ENCODE measurements at places on chromosomes 7 and 10.

GRCh38 chr10:131949041-131949862 is 32.5 kb downstream of the BNIP3 start:
- DNase-seq: no peak

- DNase-seq: no peak
Measured at GRCh38 chr7:55440040-55440690, 75.0 kb downstream of the LANCL2 start.

- DNase-seq: peak; percentile 70
Measured at GRCh38 chr7:101717628-101718357, 88.7 kb upstream of the MYL10 start.

DNA sequence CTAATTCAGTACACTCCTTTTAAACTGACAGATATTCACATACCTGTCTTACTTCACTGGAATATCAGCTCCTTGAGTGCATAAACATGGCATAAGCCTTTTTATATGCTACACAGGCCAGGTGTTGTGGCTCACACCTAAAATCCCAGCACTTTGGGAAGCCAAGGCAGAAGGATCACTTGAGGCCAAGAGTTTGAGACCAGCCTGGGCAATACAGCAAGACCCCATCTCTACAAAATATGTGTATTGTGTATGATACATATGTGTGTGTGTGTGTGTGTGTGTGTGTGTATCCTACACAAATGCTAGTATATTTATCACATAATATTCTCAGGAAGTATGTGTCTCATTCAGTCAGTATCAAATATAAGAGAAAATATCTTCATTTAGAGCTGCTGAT is 45.3 kb downstream of the DNAJC12 start:
- DNase-seq: no peak

DNA sequence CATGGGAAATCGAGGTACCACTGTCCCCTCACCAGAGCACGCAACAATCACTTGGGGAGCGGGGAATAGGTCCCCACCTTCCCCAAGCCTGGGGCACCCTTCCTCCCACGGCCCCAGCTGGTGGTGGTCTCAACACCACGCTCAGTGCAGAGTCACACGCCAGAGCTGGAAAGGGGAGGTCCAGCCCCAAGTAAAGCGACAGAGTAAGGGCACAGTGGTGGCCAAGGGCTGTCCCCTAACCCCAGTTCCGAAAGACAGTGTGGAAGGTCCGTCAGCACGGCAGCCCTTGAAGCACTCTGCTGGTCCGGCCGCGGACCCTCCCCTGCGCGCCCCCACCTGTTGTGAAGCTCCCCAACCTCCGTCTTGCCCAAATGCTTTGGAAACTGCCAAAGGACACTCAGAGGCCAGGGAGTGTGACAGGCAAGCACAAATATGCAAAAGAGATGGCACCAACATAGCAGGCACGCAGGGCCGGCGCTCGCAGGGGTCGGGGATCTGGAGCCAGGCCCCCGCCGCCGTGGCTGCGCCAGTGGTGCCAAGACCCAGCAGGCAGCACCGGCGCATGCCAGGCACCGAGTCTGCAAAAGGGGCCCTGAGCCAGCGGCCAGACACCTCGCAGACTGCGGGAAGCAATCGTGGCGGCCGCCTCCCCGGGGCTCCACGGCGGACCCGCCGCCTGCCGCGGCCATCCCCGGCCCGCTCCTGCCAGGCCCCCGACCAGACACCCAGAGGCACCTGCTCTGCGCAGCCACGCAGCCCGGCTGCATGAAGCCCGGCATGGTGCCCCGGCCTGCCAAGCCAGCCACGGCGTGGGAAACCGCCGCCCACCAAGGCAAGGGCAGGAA is 51.6 kb upstream of the SRRM3 start:
- no peak for DNase-seq

DNA sequence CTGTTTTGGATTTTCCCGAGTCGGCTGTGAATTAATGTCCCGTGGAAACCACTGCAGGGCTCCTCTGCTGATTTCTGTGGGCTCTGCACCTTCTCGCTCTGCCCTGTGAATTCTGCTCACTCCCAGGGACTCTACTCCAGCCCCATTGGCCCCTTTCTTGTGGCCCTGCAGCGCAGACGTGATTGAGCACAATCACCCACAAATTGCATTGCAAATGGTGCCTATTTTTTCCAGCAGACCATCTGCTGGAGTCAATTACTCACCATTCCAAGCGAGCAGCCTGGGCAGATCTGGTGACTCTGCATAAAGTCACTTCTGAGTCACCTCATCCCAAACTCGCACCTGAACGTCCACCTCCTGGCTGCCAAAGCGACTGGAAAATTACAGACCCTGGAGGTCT is 235.8 kb downstream of the PAXIP1 start:
- no peak for DNase-seq

DNA sequence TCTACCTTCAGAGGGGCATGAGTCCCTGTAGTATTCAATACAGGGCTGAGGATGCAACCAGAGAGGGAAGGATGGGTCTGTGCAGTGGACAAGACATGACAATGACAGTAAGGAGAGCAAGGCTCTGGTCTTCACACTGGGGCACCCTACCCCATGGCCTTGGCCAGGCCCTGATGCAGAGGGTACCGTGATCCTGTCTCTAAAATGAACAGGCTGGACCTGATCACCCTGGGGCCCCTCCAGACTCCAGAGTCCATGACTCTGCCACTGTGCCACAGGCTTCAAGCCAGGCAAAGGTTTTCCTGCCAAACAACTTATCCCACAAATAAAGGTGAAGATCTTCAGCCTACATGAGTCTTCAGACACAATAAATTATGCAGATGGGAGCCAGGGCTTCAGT is 4.9 kb downstream of the MAT1A start:
- no peak for DNase-seq

DNA sequence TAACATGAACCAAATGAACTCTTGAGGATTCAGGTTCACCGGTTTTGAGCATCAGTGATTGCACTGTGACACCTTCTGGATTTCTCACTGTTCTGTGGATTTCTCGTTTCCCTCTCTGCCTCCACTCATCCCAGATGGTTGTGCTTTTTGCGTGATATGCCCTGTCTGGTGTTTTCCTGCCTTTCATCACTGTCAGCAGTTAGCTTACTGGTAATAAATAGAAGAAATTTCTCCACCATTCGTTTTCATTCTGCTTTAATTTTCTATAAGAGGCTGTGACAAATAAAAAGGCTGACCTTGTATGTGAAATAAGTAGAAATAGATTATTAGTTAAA is 16.2 kb downstream of the BPGM start:
- no peak for DNase-seq

Measured in fibroblast of skin of left quadriceps (primary cell).